HFFc6 (cell line): ENCODE measurements at places on chromosomes 16 and 17. TPM values are rescaled to one million over a fixed set of nuclear protein-coding genes. Genes with fewer than 3 reads are reported as not detected.
A peak's percentile ranks its signal among the peaks of the same experiment; 100 is the strongest.

Gene AANAT
- not detected in 2 replicates for total RNA-seq

GRCh38 chr16:12903407-12904328 is 2.3 kb downstream of the SHISA9 start:
- no peak for DNase-seq

- DNase-seq: no peak
These were observed 6.0 kb downstream of the CCDC137 start for GRCh38 chr17:81672504-81672903.

- no peak for DNase-seq
These were observed 60.2 kb downstream of the WWP2 start for GRCh38 chr16:69822174-69822935.

GRCh38 chr17:69525920-69526841 is 111.7 kb downstream of the MAP2K6 start:
- peak; percentile 56 for DNase-seq

DNA sequence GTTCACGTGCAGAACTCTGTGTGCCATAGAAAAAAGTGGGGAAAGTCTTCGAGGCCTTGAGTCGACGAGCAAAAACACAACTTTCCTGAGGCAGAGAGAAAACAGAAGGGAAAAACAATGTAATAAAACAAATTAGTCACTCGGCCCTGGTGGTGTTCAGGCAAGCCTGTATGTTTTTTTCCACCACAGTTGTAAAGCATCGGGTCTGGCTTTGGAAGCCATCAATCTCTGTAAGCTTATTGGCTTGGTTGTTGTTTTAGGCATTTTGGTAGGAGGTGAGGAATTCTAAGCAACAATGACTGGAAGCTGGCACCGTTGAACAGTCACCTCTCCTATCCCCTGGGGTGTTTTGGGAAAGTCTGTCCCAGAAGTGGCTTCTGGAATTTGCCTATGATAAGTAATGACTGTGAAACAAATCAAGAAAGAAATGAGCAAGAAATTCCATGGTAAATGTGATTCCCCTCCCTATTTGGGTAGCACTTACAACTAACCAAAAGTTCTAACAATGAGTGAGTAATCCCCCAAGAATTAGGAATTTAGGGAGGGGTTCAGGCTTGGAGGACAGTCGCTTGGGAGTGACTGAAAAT is 2.8 kb downstream of the CDH13 start:
- peak; percentile 79 for DNase-seq

- no peak for DNase-seq
These were observed 73.9 kb upstream of the KIFC3 start for GRCh38 chr16:57876210-57876609.
